ENCODE measurements at places on chromosomes 7 and 10. TPM values are rescaled to one million over a fixed set of nuclear protein-coding genes. Genes with fewer than 3 reads are reported as not detected.

Gene CRPPA
- 0.25 TPM for total RNA-seq

Gene KIAA1217
- total RNA-seq, result 1.9 TPM

Gene SLC26A4
- total RNA-seq, result not detected

Gene CFAP58
- 0.36 TPM for total RNA-seq

Gene ZNF33A
- total RNA-seq, result 7.8 TPM

Gene GPR26
- total RNA-seq, result not detected

Gene KIF11
- total RNA-seq, result 35.8 TPM

Gene LDB3
- total RNA-seq, result 0.06 TPM

Gene HTRA1
- 54.3 TPM for total RNA-seq

Gene LBX1
- not detected for total RNA-seq

Gene HKDC1
- total RNA-seq, result 12.9 TPM

Gene PPP1R17
- not detected for total RNA-seq

Gene FANK1
- 3.7 TPM for total RNA-seq

Gene TMEM243
- 25.8 TPM for total RNA-seq

Gene PON1
- 1.0 TPM for total RNA-seq

Gene FFAR4
- total RNA-seq, result 0.22 TPM

Gene EPHA1
- total RNA-seq, result not detected

Gene PRKAG2
- total RNA-seq, result 38.1 TPM

Gene STAMBPL1
- 31.2 TPM for total RNA-seq

Gene FAM24B
- total RNA-seq, result 16.5 TPM

Gene HOGA1
- 1.7 TPM for total RNA-seq

Gene SLC16A12
- 0.19 TPM for total RNA-seq

Gene GPNMB
- 3.2 TPM for total RNA-seq

Gene C10orf67
- not detected for total RNA-seq

Gene CYP26C1
- not detected for total RNA-seq

Gene PDE6C
- total RNA-seq, result not detected

Gene TAS2R41
- total RNA-seq, result not detected

Gene PIK3AP1
- total RNA-seq, result 0.58 TPM

Gene CALML3
- total RNA-seq, result not detected

Gene PKD2L1
- total RNA-seq, result 0.06 TPM

Gene CDK1
- total RNA-seq, result 91.7 TPM

Gene SLC13A1
- total RNA-seq, result not detected

Gene ITIH5
- total RNA-seq, result 0.09 TPM

Gene NUTM2E
- 0.40 TPM for total RNA-seq

Gene ARL5B
- 2.6 TPM for total RNA-seq

Gene WEE2
- not detected for total RNA-seq

Gene C1QL3
- total RNA-seq, result not detected

Gene CALN1
- not detected for total RNA-seq

Gene SYNPO2L
- total RNA-seq, result not detected

Gene TRIM50
- not detected for total RNA-seq

Gene PRSS1
- not detected for total RNA-seq

Gene PRSS58
- not detected for total RNA-seq

Gene SRRM3
- total RNA-seq, result 8.7 TPM

Gene GPR37
- total RNA-seq, result 0.45 TPM

Gene SEMA3C
- 63.0 TPM for total RNA-seq

Gene EPO
- total RNA-seq, result not detected

Gene COL17A1
- total RNA-seq, result 1.9 TPM

Gene NKX2-3
- not detected for total RNA-seq

Gene CPA4
- 4.5 TPM for total RNA-seq

Gene SFMBT2
- total RNA-seq, result 6.2 TPM

Gene DNA2
- total RNA-seq, result 10.1 TPM

Gene CCL26
- total RNA-seq, result 6.8 TPM
